ENCODE measurements at places on chromosomes 5 and 9.

DNA sequence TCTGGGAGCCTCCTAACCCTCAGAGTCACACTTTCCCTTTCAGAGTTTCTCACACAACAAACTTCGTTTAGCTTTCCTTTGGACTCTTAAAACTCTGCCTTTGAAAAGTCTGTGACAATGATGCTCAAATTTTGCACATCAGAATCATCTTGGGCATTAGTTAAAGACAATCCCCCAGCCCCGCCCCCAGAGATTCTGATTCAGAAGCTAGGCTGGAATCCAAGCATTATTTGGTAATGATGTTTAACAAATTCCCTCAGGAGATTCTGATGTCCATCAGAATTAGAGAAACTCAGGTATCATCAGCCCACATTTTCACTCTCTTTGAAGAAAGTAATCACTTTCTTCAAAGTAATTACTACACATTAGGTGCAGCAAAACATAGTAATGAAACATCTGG lies 9.6 kb upstream of the PLPP1 start:
- peak; percentile 46 for DNase-seq

GRCh38 chr9:24464319-24464951 lies 81.3 kb downstream of the IZUMO3 start:
- no peak for DNase-seq

- DNase-seq, result no peak
Observed at GRCh38 chr9:135023088-135023785, 64.2 kb upstream of the OLFM1 start.

DNA sequence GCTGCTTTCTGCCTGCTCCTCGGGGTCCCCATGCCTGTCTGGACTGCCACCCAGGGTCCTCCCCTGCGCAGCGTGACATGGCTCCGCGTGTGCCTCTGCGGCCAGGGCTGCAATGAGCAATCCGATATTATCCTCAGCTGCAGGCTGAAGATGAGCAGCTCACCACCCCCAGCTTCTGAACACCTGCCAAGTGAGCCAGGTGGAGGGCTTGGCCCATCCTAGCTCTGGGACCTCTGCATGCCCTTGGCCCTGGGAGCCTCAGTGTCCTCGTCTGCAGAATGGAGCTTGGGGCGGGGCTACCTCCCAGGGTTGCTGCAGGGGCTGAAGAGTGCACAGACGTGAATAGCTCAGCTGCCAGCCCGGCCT lies 4.1 kb upstream of the MYMK start:
- no peak for DNase-seq

DNA sequence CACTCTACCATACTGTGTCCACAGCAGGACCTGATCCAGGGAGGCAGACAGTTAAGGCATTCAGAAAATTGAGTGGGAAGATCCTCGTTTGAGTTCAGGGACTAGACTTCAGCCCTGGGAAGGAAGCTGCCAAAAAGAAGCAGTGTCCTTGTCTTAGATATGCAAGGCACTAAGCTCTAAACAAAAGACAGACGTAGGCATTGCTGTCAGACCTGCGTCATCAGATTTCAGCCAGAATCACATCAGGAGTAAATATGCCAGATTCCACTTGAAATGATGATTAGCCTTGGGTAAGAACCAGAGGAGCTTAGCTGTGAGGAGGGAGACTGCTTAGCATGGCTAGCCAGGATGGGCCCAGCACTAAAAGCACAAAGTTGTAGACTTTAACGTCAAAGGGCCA lies 56.7 kb downstream of the MAMDC2 start:
- no peak for DNase-seq

- no peak for DNase-seq
Observed at GRCh38 chr5:69367697-69368279, 1.5 kb downstream of the AK6 start.

DNA sequence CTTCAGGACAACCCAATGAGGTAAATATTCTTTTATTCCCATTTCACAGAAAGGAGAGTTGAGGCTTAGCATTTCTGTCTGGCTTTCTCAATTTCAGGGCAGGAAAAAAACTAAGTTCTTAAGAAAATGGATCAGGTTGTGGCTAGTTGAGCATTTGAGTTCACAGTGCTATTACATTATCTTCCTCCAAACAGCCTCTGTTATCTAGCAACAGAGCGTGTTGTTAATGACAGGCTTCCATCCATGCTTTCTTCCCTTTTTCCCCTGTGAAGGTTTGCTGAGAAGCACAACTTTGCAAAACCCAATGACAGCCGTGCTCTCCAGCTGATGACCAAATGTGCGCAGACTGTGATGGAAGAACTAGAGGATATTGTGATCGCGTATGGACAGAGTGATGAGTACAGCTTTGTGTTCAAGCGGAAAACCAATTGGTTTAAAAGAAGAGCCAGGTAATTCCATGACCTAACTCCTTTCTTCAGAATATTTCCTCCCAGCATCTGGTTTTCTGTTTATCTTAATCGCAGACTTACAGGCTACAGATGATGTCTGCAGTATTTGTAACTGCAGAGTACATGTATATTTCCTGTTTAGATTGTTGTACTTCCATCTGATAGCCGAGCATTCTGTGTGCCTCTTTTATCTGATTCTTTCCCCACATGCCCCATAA lies 1.5 kb downstream of the THG1L start:
- no peak for DNase-seq

DNA sequence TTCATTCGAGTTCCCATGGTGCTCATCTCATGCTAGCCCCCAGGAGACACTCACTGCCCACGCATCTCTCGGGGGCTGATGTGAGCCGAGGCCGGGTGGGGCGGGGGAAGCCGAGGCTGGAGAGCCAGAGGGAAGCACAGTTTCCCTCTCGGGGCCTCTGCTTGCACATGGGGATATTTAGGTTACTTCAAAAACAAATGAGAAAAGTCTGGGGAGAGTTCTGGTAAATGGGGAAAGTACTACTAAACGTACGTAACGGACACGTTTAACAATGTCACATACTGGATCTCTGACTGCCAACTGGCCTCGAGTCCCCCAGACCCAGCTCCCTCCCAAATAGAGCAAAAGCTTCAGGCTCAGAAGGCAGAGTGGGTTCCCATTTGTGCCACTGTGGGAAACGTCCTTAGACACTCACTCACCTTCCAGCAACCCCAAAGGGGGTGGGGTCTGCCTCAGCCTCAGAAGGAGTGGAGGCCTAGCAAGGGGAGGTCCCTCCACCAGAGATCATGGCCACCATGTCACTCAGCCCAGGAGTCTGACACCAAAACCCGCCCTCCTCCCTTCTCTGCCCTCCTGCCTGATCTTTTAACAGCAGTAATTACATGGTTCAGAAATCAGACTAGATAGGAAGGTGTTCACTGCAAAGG lies 33.8 kb upstream of the NTNG2 start:
- no peak for DNase-seq

DNA sequence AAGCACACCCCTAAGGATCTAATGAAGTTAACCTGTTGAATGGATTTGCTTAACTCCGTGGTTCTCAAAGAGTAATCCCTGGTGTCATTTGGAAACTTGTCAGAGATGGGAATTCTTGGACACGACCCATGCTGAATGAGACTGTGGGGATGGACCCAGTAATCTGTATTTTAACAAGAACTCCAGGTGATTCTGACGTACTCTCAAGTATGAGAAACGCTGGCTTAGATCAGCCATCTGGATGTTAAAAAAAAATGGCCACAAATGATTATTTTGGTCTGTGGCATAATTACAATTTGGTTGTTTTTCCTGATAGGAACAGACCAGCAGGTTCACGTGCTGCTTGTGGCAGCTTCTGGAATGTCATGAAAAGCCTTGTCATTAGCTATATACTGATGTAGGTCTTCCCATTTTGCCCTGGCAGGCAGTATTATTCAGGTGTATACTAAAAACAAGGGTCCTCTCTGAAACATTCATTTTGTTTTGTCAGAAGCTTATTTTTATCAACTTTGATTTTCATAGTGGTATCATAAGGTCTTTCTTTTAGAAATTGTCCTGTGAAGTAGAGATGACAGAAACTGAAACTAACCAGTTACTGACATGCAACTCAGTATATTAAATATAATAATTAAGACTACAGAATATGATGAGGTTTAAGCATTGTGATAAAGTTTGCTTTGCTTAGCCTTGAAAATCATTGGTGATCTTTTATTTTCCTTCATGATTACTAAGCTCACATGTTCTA lies 15.4 kb downstream of the CPEB4 start:
- no peak for DNase-seq

GRCh38 chr5:10757043-10757442 lies 4.0 kb downstream of the DAP start:
- DNase-seq, result no peak

GRCh38 chr9:120683150-120683549 lies 31.1 kb downstream of the MEGF9 start:
- no peak for DNase-seq

GRCh38 chr9:87678650-87679355 lies 47.1 kb upstream of the CTSL start:
- DNase-seq, result peak; percentile 83

GRCh38 chr5:107523029-107523680 lies 147.6 kb downstream of the EFNA5 start:
- no peak for DNase-seq

All from AG08395 (cell line).